DMS153 (cell line): ENCODE measurements at places on chromosomes 12 and 14.

GRCh38 chr12:24803430-24804245, 145.3 kb downstream of the BCAT1 start:
- no peak for DNase-seq

DNA sequence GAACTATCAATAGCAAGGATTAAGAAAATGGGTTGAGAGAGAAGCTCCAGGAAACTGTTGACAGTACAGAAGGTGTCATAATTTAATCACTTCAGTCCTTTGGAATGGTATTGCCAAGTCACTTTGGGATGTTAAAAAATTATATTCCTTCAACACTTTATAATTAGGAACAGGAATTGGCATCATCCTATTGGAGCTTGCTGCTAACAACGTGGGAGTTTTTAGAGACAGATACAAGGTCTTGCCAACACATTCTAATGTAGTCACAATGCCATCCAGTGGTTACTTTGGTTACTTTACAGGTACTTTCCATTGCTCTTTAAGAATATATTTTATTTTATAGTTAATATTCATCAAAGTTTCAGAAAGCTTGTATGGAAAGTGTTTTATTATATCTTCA, 310.1 kb downstream of the SYT1 start:
- DNase-seq: no peak

- DNase-seq: no peak
Measured at GRCh38 chr12:6424008-6424347, 20.8 kb upstream of the CD27 start.

GRCh38 chr12:112107306-112108201, 1.0 kb downstream of the NAA25 start:
- no peak for DNase-seq

- no peak for DNase-seq
Measured at GRCh38 chr12:70661466-70662161, 24.4 kb upstream of the PTPRB start.

GRCh38 chr12:12336049-12336411, 14.0 kb downstream of the MANSC1 start:
- no peak for DNase-seq

DNA sequence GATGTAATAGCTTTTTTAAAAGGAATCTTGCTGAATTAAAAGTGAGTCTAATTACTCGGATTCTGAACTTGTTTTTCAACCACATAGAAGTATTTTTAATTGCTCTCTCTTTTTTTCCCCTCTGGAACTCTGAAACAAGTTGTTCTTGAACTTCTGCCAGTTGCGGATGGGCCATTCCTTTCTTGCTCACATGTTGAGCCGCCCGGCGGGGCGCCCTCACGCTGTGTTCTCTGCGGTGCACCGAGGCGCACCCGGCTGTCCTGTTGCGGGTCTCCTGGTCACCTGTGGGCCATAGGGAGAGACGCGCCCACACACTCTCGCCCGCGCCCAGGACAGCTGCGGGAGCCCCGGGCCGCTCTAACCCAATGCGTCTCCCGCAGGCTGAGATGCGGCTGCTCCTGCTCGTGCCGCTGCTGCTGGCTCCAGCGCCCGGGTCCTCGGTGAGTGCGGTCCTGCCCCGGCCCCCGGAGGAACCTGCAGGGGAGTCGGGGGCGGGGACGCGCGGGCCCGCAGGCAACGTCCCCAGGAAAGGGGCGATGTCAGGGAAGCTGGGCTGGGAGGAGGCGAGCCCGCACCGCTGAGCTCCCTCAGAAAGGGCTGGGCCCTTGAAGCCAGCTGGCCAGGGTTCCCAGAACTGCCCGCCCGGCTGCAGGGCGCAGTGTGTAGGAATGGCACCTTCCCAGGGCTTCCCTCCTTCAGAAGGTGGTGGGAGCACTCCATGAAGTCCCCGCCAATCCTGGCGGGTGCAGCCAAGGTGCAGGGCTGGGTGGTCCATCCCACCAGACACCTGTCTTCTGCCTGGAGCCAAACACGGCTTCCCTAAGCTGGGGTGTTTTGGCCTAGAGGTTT, 2.3 kb downstream of the PAPLN start:
- no peak for DNase-seq

- no peak for DNase-seq
Measured at GRCh38 chr14:57769863-57770523, 95.9 kb downstream of the SLC35F4 start.

DNA sequence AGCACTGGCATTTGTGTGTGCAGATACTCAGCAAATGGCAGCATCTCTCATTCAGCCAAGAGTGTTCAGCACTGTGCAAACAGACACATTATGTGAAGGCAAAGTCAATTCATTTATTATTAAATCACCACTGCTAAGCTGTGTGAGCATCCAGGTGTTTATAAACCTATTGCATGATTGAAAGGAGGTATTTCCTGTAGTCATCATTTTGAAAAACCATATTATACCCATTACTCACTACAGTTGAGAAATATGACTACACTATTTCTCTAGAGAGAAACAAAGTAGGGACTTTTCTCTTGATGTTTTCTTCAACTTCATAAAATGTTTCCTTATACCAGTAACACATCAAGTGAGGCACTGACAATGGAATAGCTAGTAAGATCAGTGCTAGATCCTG, 13.7 kb downstream of the SPX start:
- peak; percentile 77 for DNase-seq

DNA sequence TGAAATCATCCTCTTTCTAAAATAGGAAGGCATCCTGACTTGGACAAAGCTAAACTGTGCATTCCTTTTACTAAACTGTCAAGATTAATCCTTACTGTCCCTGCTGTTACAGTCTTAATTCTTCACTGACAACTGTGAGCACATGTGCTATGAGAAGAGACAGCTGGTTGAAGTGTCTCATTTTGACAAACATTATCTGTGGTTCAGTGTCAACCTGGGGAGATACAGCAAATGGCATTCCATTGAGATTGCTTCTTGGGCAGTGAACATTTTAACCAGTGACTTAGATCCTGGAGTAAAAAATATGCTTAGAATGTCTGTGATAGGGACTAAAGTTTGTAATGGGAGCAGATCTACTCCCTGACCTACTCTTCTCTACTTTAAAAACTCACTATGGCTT, 552.6 kb upstream of the ATP2B1 start:
- no peak for DNase-seq

GRCh38 chr12:40505327-40505726, 186.9 kb upstream of the CNTN1 start:
- no peak for DNase-seq

GRCh38 chr14:103519043-103519836, 3.4 kb downstream of the CKB start:
- DNase-seq: no peak

- DNase-seq: peak; percentile 62
Measured at GRCh38 chr14:23483236-23483854, 13.8 kb downstream of the NGDN start.

DNA sequence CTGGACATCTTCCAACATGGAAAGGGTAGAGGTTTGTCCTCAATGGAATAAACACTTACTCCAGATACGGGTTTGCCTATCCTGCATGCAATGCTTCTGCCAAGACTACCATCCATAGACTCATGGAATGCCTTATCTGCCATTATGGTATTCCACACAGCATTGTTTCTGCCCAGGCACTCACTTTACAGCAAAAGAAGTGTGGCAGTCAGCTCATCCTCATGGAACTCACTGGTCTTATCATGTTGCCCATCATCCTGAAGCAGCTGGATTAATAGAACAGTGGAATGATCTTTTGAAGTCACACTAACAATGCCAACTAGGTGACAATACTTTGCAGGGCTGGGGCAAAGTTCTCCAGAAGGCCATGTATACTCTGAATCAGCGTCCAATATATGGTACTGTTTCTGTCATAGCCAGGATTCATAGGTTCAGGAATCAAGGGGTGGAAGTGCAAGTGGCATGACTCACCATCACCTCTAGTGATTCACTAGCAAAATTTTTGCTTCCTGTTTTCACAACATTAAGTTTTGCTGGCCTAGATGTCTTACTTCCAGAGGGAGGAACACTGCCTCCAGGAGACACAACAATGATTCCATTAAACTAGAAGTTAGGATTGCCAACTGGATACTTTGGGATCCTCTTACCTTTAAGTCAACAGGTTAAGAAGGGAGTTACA, 140.4 kb downstream of the SLC35F4 start:
- no peak for DNase-seq

DNA sequence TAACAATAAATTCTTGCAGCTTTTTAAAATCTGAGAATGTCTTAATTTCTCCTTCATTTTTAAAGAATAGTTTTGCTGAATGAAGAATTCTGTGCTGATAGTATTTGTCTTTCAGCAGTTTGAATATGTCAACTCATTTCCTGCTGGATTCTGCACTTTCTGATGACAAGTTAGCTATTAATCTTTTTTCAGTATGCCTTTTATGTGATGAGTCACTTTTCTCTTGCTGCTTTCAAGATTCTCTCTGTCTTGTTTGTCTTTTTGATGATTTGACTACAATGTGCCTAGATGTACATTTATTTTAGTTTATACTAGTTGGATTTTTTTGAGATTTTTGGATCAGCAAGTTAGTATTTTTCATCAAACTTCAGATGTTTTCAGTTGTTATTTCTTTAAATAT, 87.9 kb upstream of the AVPR1A start:
- DNase-seq: no peak

- no peak for DNase-seq
Measured at GRCh38 chr12:2396448-2396871, 343.7 kb downstream of the CACNA1C start.

DNA sequence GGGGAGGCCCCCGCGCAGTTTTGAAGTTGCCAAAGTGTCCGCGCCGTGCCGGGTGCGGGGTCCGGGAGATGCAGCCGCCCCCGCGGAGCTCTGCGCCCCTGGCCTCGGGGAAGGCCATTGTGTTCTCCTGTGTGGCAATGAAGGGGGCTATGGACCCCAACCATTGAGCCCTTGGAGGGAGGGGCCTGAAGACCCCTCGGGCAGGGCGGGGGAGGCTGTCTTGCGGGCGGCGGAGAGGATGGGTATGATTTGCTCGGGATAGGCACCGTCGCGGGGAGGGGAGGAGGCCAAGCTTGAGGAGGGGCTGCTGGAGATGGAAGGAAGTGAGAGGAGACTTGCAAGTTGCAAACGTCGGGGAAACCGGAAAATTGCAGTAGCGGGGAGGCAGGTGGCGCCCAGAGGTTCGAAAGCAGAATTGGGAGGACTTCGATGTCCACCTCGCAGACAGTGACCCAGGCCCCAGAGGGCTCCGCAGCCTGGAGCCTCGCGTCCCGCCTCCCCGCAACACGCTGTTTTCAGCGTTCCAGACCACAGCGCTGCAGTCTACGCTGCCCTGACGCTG, 25.4 kb downstream of the BCL11B start:
- no peak for DNase-seq

- DNase-seq: no peak
Measured at GRCh38 chr12:104182144-104182543, 33.4 kb upstream of the TXNRD1 start.

DNA sequence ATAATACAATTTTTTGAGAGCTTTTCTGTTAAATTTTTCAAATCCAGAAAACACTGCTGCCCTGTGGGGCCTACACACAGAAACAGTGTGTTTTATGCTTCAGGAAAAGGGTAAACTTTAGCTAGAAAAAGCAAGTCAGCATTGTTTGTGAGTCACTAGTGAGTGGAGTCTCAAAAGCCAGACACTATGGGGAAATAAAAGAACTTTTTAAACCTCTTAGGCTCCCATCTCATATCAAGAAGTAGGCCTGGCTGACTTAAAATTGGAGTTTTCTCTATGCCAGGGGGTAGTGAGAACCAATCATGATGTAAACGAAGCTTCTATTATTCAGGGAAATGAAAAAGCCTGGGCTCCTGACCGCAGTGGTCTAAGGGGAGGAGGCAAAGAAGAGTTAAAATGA, 12.6 kb downstream of the GPR65 start:
- DNase-seq: no peak

DNA sequence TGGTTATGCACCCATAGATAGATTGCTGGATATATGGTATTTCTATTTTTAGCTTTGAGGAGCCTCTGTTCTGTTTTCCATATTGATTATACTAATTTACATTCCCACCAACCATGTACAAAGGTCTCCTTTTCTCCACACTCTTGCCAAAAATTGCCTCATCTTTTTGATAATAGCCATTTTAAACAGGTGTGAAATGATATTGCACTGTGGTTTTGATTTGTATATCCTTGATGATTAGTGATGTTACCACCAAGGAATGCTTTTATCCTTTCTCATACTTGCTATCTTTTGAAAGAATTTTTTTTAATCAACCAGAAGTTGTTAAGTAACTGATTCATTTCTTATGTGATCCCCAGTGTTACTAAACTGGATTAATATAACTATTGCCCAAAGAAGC, 60.0 kb downstream of the BBS10 start:
- DNase-seq: no peak

DNA sequence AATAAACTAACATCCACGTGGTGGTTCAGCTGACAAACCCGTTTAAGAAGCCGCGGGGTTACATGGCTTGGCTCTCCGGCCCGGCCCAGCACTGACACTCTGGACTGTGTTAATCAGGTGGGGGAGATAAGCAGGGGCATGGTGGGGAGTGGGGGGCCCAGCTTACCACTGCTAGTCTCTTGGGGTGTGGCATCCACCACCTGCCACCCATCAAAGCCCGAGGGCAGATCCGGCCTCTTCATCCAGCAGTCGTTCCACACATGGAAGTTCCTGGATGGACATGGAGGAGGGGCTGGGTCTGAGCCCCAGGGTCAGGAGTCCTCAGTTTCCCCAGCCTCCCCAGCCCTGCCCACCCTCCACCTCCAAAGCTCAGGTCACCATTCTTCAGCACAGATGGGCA, 4.9 kb downstream of the TGM1 start:
- DNase-seq: no peak

DNA sequence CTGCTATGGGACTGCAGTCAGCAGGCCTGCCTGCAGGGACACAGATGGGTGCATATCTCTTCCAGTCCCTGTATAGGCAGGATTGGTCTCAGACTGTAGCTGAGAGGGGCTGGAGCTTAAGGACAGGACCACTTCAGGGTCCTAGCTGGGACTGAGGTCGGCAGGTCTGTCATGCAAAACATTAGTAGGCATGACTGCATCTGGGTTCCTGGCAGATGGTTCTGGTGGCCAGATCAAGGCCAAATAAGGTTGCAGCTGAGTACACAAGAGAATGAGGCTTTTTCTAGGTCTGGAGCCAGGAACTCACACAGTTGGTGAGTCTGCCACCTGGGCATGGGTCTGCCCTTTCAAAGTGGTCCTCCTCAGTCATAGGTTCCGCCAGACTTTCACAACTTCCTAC, 155.8 kb downstream of the TPH2 start:
- no peak for DNase-seq

GRCh38 chr14:105100910-105101309, 35.7 kb upstream of the GPR132 start:
- DNase-seq: no peak

- DNase-seq: no peak
Measured at GRCh38 chr12:14833952-14834351, 9.4 kb downstream of the ART4 start.

DNA sequence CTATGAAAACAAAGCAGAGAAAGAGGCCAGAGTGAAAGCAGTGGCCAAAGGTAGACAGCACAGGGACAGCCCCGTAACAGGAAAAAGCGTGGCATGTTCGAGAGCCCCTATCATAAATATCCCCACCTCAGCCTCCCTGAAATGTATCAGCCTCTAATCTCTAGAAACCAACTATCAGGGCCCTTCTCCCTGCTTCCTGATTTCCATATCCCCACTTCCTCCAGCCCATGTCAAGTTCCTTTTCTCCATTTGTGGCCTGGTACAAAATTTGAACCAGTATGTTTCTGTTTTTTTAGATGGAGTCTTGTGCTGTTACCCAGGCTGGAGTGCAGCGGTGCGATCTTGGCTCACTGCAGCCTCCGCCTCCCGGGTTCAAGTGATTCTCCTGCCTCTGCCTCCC, 16.9 kb downstream of the DEPDC4 start:
- DNase-seq: no peak
